Right renal cortex interstitium (tissue), 3 donors: ENCODE measurements at places on chromosomes 5 and 9.

DNA sequence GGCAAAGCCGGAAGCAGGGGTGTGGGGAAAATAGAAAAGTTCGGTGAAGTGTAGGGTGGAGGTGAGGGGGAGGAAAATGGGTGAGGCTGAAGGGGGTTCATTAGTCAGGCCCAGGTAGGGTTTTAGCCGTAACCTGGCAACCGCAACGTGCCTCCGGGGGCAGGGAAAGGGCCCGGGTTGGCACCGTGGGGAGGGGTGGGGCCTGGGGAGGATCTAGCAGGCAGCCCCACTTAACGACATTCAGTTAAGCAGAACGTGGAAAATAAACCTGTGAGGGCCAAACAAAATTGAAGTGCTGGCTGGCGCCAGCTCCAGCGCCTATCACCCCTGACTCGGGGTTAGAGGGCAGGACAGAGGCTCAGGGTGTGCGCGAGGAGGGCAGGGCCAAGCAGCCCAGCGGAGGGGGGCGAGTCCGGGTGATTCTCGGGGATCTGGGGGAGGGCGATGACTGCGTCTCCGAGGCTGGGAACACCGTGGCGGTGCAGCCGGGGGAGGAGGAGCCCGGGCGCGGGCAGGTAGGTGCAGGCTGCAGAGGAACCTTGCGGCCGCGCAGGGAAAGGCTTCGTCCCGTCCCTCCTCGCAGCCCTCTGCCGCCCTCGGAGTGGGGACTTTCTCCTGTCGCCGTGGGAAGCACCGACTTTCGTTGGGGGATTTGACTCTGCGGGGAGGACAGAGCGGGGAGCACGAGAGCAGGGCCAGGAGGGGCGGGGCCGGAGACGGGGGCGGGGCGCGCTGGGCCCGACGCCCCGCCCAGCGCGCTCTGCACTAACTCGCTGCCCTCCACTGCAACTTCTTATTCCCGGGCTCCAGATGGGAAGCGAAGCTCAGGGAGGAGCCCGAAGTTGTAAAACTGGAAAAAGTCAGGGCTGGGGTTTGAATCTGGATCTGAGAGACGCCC, 5.1 kb downstream of the RGS14 start:
- peak; percentile 34 for DNase-seq

GRCh38 chr9:70352356-70352755, 62.1 kb downstream of the KLF9 start:
- DNase-seq, result no peak

DNA sequence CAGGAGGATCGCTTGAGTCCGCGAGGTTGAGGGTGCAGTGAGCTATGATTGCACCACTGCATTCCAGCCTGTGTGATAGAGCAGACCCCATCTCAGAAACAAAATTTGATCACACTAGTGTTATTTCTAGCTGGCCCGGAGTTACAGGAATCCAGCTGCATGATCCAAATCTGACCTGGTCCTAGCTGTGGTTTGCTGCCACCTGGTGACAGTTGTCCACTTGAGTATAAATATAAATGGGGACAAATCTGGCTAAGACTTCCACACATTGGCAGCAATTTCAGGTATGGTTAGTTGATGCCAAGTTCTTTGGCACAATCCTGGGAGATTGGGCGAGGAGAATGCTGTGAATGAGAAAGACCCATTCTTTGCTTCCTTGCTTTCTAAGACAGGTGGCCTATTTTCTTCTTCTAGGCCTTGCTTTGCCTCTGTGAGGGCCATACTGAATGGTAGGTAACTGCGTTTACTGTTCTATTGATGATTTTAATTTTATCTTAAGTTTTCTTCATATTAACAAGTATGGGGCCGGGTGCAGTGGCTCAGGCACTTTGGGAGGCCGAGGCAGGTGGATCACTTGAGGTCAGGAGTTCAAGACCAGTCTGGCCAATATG, 35.4 kb downstream of the UBE2R2 start:
- peak; percentile 23 for DNase-seq

DNA sequence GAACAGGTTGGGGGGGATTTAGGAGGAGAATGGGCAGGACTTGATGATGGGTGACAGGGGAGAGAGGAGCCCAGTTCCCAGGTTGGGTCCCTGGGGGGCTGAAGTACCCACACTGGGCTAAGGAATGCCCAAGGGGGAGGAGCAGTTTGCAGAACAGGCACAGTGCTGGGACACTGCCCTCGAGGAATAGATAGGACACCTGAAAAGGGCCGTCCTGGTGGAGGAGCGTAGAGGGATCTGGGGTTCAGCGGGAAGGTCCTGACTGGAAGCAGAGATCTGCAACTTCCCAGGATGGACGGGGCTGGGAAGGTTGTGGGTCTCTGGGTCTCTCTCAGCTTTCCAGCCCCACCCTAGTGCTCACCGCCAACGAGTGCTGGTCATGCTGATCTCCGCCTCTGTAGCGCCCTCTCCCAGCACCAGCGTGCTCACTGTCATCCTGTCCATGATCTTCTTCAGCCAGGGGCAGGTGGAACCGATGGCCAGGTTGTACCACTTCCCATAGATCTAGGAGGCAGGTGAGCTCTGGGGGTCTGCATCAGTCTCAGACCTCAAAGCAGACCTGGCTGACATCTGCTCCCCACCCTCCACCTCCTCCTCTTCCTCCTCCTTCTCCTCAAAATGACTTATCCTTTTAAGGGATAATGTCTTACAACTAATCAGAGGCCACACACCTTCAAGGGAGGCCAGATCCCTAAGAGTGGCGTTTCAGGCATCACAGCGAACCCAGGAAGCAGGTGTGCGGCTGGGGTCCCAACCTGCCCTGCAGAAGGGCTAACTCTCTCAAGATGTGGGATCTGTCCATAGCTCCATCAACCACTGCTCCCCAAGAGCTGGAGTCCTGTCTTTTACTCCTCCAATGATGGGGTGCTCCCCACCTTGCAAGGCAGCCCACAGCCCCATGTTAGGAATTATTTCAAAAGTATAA, 1.6 kb downstream of the AMBP start:
- DNase-seq, result no peak

DNA sequence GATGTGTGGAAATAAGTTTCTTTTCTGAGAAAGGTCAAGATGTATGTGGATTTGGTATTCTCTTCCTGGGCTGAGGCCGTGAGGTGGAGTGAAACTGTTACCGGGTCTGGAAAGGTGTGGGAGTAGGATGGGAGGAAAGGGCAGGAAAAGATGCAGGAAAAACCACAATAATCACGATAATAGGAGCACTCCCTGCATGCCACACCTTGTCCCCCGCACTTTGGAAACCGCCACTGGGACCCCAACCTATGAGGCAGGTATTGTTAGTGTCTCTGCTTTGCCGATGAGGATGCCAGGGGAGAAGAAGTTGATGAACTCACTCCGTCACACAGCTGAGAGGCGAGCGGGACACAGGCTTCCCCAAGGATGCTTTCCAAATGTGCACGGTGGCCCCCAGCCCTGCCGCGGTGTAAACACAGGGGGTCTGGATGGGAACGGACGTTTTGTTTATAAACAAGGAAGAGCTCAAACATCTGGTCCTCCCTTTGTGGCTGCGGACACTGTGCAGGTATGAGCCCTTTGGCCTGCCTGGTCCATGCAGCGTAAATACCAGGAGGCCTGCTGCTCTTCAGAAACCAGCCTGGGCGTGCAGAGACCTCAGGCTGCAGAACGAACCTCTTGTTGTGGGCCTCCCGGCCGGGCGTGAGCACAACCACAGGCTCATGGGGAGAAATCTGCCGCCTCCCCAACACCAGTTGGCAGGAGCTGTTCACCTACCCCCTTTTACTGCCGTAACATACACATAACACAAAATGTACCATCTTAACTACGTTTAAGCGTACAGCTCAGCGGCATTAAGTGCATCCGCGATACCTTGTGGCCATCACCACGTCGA, 126.7 kb downstream of the COL23A1 start:
- no peak for DNase-seq

GRCh38 chr5:149486726-149487635, 64.3 kb downstream of the CSNK1A1 start:
- no peak for DNase-seq

GRCh38 chr9:136255166-136255538, 9.5 kb upstream of the QSOX2 start:
- no peak for DNase-seq

DNA sequence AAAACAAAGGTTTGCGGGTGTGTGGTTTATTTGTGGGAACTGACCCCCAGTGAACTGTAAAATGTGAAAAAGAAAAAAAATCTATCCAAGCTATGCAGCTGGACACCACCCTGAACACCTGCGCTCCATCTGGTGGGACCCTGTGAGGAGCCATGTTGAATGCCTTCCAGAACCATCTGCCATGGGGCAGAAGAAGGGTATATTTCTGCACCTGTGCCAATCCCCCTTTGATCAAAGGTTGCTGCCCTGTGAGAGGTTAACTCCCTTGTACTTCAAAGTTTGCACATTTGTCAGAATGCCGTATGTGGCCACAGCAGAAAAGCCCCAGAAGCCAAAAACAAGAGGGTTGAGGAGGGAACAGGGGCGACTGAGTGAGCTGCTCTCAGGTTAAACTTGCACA, 148.5 kb upstream of the ALDH1B1 start:
- no peak for DNase-seq

DNA sequence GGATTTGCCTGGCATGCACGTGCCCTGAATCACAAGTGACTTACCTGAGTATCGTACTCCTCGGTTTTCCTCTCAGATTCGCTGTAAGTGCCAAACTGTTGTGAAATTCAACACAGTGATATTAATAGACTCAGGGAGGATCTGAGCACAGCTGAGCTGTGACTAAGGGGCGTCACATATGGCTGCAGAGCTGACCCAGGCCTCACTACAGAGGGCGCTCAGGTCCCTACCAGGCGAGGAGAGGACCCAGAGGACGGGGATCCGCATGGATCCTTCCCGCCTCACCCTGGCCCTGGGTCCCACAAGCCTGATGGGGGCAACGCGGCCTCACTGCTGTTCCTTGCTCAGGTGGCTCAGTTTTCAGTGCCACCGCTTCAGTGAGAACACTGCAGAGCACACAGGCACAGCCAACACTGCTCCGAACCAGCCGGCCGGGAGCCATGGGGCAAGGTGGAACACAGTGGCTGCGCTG, 20.1 kb downstream of the CLPTM1L start:
- no peak for DNase-seq

GRCh38 chr5:149935431-149935901, 9.1 kb downstream of the PDE6A start:
- DNase-seq, result no peak

DNA sequence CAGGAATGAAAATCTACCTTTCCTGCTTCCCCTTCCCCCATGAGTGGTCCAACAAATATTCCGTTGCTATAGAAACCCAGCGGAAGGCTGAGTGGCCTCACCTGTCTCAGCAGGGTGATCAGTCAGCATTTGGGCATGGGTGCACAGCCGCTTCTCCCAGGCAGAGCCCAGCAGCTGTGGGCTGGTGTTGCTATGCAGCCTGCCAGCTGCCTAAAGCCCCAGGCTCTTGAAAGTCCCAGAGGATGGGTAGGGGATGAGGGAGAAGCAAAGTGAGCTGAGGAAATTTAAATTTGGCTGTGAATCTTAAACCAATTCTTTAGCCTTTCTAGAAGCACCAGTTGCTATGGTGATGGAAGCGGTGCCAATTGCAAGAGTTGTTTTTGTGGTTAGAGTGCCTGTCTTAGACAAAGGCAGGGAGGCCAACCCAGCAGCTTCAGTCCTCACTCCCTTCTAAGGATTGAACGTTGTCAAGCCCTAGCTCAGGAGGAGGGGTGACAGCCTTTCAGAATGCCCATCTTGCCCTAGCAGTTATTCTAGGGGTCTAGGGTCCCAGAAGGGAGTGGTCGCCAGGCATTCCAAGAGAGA, 151.5 kb upstream of the PITX1 start:
- no peak for DNase-seq

- no peak for DNase-seq
Measured at GRCh38 chr5:166127766-166128570, 2163.5 kb upstream of the WWC1 start.

DNA sequence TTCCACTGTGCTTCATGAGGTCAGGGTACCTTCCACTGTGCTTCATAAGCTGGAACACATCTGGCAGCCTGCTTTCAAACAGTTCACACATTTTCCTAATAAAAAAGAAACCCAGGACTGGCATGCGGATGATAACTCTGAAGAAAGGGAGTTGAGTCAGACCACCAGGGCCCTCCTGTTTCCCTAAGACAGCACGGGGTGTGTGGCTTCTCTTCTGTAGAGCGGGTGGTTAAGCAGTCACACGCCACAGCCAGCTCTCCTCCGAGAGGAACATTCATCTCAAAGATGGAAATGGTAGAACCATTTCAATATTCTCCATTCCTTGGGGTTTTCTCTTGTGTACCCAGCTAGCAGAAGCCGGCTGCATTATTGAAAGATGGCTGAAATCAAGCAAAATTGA, 128.1 kb upstream of the LMX1B start:
- no peak for DNase-seq

DNA sequence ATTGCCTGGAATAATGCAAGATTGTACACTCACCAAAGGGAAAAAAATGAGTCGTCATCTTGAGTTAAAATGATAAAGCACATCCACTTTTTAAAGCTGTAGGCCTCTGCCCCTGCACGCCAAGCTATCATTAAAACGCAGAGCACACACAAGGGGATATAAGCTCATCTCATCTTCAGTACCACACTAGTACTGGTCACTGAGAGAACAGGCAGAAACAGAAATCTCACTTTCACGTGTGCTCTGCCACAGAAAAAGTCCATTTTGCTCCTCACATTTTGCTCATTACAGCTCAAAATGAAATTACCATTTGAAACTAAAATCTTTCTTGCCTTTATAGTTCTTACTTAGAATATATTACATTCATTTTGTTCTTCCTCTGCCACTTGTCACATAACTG, 99.2 kb upstream of the SLC30A5 start:
- no peak for DNase-seq

GRCh38 chr5:73198833-73199592, 26.0 kb downstream of the TMEM174 start:
- no peak for DNase-seq

GRCh38 chr5:35483780-35484179, 133.9 kb upstream of the SPEF2 start:
- DNase-seq, result no peak

- no peak for DNase-seq
Measured at GRCh38 chr9:98917746-98918487, 25.8 kb upstream of the COL15A1 start.

GRCh38 chr5:172106511-172107356, 81.3 kb downstream of the STK10 start:
- DNase-seq, result no peak

DNA sequence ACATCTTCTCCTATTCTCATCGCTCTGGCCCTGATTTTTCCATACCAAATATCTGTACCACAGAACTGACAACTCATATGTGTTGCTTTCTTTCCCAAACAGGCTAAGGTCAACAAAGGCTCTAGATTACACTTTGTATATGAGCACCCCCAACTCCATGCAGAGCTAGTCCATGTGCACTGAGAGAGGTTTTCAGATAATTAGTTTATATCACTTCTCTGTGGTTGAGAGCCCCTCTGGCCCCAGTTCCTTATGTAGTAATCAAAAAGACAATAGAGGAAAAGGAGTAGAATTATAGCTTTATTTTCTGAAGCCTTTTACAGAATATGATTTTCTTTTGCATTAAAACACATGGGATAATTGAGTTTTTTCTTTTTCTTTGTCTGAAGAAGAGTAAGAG, 120.0 kb downstream of the TRIO start:
- no peak for DNase-seq

DNA sequence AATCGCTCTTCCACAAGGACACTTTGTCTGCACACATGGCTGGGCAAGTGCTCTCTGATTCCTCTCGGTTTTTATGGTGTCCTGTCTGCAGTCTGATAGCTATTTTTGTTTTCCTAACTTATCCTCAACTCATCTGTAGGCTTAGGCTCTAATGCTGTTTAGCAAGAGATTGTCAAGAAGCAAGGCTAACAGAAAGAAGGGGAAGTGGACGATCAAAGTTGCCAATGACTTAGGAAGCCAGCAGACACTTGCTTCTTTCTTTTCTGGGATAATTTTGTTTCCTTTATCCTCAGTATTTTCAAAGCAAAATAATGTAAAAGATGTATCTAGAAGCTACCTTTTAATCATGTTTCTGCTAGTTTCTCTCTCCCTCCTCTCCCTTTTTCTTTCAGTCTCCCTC, 130.7 kb downstream of the PRKACG start:
- no peak for DNase-seq
